Stimulated activated CD8-positive, alpha-beta memory T cell treated with anti-CD3 and anti-CD28 coated beads, Interleukin-4, amount 100 ng/mL, for 1 hour (primary cell): ENCODE measurements at places on chromosomes 6 and 20.

- DNase-seq, result no peak
These were observed 262.9 kb downstream of the CDH4 start for GRCh38 chr20:61514805-61515505.

DNA sequence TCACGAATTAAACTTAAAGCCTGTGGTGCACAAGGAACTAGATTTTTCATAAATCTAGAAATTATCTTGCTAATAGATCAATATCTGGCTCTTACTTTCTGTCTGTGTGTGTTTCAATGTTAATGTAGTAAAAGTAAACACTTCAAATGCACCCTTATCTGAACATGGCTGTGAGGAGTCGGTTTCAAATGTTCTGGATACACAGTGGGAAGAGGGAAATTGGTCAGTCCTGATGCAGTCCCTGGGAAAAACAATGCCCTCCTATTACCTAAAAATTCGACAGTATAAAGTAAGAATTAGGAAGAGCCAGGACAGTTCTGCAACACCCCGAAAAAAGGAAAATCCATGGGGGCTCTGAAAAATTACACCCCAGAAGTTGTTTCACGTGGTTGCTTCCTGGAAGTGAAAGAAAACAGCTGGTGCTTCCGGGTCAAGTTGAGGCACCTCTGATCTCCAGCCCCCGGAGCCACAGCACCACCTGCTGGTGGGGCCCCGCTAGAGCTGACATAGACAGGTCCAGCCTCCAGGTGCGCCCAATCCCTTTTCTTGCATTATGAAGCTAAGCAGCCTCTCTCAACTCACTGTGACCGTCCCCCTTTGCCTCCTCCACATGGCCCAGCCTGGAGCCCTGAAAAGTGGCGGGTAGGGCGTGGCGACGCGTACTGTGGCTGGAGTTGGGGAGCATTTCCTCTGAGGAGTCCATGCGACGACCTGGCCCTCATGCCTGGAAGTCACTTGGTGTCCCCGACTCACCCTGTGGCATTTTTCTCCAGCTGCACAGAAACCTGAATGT, 8.3 kb downstream of the SEMG2 start:
- DNase-seq, result no peak

GRCh38 chr6:3718407-3718806, 33.1 kb downstream of the PXDC1 start:
- DNase-seq, result no peak

- DNase-seq, result no peak
These were observed 99.7 kb upstream of the PLCB4 start for GRCh38 chr20:8969146-8969583.

DNA sequence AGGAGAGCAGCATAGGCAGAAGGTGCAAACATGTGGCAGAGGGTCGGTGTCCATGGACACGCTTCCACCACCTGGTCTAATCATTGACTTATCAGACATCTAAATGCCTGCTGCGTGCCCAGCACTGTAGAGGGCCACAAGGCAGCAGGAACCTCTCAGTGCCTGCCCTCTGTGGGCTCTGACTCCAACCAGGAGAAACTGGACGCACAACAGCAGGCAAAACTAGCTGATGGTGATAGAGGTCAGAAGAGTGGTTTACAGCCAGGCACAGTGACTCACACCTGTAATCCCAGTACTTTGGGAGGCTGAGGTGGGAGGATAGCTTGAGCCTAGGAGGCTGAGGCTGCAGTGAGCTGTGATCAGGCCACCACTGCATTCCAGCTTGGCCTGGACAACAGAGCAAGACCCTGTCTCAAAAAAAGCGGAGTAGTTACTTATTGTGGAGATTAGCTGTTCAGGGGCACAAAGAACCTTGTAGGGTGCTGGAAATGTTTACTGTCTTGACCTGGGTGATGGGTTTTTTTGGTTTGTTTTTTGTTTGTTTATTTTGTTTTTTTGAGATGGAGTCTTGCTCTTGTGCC, 46.5 kb downstream of the PPARD start:
- no peak for DNase-seq

DNA sequence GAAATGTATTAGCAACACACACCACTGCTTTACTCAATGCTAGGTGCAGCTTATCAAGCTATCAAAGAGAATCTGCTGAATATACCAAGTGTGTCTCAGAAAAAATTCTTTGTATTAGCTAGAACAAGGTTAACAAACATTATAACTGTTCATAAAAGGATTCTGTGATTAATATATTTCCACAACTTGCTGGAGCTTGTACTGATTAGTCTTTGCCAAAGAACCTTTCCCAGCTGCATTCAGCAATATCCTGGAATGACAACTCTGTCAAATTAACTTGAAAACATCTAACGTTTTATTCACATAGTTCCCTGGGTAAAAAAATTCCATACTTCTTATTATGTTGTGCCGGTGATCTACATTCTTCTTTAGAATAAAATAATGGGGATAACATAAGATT, 252.7 kb downstream of the FOXC1 start:
- no peak for DNase-seq
